ENCODE measurements at places on chromosomes 6 and 20. TPM values are rescaled to one million over a fixed set of nuclear protein-coding genes. Genes with fewer than 3 reads are reported as not detected.

DNA sequence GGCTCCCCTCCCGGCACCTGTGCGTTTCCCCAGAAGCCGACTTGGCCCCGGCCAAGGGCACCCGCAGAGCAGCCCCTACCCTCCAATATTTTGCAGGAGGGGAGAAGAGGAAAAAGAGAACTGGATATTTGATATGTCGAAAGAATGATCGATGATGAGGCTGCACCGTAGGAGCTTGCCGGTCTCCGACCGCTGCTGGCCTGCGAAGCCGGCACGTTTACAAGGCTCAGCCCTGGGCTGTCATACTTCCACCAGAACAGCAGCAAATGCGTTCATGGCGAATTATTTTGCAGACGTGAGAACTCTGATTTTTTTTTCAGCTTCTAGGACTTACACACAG, 296.7 kb downstream of the TFAP2C start:
- DNase-seq = no peak

DNA sequence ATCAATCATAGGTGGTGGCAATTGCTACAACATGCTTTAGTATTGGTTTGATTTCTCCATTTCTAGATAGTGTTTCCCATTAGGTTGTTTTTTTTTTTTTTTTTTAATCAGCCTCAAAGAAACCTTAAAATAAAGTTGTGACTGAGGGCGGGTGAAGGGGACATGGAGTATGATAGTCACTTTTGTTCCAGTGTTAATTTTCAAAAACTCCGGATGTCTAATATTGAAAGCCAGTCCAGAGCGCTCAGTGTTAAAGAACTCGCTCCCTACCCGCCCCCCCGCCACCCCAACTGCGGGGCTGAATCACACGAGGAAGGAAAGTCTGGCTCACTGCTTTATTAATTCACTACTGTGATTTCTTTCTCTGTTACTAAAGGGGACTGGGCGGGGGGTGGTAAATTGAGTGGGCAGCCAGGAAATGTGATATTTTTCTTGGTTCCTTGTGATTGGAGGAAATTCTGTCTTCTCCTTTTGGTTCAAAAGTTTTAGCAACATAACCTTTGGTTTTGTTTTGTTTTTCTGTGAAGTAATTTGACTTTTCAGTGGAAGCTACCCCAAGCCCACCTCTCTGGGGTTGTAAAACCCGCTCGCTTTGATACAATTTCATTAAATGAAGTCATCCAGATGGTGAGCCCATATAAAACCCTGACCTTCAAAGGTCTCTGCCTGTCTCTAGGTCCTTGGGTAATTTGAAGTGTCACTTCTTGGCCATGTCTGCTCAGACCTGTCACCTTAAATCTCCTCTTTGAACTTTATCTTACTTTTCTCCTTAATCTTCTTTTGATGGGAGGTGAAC, 38.0 kb downstream of the TNFAIP3 start:
- no peak for DNase-seq

DNA sequence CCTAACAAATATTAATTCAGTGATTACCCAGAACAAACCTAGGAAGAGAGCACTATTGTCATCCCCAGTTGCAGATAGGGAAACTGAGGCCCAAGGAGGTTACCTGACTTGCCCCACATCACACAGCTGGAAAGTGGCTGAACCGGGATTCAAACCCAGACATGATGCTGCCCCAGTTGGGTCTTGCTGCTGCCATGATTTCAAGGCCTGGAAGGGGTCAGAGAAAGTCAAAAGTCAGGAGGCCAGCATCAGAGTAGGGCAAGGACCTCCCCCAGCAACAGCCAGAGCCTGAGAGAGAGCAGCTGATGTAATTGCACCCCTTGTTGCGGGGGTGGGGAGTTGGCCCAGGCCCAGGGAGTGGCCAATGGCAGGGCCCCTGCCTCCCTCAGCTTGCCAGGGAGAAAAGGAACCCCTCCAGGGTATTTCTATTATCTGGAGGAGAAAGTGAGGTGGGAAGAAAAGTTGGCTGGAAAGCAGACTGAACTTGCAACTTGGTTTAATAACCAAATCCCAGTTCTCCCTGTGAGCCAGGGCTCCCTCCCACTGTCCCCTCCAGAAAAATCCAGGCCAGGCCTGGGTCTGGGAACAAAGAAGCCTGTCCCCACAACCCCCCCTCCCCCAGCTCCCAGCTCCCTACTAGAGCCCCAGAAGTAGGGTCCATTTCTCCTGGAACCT, 83.6 kb downstream of the MRPL14 start:
- peak; percentile 56 for DNase-seq

DNA sequence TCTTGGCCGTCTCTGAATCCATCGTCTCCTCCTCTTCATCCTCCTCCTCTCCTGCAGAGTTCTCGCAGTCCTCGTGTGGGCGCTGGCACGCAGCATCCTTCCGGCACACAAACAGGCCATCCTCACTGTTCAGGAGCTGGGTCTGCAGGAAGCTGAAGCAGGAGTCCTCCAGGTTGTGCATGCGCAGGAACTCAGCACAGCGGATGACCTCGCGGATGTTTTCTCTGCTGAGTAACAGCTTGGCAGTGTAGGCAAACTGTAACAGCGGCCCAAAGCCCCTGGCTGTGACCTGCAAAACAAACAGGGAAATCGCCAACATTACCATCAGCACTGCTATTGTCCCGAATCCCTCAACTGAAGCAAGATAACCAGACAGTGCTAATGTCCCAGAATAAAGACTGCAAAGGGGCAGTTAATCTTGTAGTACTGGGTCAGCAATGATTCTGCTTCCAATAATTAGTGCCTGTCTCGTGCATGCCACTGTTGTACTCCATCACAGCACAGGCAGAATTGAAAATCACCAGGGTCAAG, 57.4 kb downstream of the GJA10 start:
- DNase-seq = no peak

DNA sequence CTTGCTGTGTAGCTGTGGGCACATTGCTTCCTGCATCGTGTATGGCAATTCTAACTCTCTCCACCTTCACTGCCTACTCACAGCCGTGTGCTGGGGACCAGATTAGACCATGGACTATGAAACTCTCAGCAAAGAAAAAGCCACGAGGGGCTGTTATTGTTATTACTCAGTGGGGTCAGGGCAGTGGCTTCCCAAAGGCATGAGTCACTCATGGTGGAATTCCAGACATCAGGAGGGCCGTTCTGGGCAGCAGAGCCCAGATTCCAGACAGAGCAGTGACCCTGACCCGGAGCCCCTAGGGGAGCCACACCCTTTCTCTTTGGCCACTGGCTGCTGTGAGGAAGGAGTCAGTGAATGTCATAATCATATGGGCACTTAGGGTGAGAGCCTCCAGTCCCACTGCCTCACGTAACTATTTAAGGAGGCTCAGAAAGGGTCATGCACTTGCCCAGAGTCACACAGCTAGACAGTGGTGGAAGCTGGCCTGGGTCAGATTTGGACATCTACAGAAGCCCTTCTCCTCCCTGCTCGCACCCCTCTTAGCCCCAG, 22.2 kb upstream of the CCN5 start:
- peak; percentile 81 for DNase-seq

DNA sequence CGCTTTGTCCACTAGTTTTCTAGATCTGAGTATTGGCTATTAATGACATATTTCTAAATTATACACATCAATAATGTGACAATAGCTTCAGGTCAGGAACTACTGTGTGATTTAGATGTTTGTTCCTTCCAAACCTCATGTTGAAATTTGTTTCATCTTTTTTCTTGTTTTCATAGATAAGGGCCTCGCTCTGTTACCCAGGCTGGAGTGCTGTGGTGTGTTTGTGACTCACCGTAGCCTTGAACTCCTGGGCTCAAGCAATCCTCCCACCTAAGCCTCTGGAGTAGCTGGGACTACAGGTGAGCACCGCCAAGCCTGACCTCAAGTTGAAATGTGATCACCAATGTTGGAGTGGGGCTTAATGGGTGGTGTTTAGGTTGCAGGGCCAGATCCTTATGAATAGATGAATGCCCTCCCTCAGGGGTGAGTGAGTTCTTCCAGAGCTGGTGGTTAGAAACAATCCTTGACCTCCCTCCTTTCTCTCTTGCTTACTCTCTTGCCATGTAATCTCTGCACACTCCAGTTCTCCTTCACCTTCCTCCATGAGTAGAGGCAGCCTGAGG, 5.9 kb upstream of the NQO2 start:
- DNase-seq = no peak

DNA sequence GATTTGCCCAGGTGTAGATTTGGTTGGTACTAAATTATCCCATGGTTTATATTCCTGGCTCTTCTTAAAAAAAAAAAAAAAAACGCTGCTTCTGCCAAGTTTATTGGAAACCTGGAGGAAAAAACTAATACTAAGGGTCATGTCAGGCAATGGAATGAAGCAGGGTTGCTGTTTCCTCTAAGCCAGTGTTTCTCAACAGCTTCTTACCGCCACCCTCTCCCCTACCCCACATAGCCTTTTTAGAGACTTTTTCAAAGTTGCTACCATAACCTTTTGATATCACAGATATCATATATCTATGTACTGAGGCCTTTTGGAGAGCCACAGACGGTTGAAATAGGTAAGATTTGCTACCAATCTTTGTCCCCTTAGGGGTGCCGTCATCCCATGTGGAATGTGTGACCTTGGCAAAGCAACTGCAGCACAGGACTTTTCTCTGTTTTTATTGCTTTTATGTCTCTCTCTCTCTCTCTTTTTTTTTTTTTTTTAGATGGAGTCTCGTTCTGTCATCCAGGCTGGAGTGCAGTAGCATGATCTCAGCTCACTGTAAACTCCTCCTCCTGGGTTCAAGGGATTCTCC, 35.0 kb downstream of the SYTL3 start:
- no peak for DNase-seq

GRCh38 chr20:47973519-47974233, 188.4 kb upstream of the SULF2 start:
- DNase-seq = no peak

- DNase-seq = no peak
Measured at GRCh38 chr20:38179846-38180245, 14.8 kb upstream of the TGM2 start.

DNA sequence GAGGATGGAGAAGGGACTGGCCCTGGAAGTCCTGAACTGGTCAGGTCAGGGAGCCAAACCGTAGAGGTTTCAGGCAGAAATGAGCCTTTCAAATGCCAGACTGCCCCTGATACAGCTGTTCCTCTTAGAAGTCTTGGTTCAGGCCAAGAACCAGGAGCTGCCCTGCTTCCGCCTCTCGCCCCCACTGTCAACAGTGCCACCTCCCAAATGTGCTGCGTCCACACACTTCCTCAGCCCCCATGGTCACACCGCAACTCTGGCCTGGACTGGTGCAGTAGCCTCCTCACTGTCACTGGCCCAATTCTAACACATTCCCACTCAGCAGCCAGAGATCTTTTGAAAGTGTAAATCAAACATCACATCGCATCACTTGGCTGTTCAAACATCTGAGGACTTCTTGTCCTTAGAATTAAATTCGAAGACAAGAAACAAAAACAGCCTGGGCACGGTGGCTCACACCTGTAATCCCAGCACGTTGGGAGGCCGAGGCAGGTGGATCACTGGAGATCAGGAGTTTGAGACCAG, 69.7 kb downstream of the STK35 start:
- no peak for DNase-seq

GRCh38 chr6:163711615-163712565, 297.4 kb downstream of the QKI start:
- peak; percentile 90 for DNase-seq

DNA sequence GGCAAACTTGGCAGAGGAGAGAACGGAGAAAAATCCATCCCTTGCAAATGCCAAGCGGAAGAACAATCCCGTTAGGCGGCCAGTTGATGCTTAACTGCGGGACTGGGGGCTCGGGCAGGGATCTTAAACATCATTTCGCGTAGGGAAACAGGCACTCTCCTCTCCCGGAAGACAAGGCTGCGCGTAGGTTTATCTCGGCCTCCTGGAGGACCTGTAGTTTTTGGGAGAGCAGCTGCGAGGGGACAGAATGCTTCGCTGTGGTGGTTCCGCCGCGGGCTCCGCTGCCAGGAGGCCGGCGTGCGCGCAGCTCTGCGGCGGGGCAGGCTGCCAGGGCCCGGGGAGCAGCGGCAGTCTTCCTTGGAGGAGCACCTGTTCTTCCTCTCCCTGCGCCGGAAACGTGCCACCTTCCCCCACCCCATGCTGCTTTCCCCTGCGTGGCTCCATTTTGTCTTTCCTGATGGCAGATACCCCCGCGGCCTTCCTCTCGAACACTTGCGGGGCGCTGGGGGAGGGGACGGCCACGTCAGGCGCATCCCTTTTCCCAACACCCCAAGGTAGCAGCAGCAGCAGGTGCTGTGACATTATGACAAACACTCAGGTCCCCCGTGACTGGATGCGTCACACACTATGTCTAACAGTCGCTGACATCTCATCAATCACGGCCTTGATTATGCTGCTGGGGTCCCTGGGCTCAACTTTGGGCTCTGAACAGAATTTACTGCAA, 230.7 kb upstream of the BTBD3 start:
- peak; percentile 63 for DNase-seq

DNA sequence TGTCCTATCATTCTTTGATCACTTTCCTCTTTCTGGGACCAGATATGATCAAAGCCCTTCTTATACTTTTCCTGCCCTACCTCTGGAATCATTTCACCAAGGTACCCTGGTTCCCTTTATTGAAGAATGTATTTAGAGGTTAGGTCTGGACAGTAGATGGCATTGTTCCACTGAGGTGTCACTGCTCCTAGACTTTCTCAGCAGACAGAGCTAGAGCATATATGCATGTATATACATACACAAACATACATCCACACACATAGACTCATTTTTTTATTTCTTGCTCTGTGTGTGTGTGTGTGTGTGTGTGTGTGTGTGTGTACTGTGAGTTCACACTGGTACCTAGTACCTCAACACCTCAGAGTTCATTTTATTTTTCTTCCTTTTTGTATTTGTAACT, 40.9 kb downstream of the PTPRA start:
- no peak for DNase-seq

GRCh38 chr6:166313255-166314070, 5.3 kb upstream of the PRR18 start:
- DNase-seq = peak; percentile 62

DNA sequence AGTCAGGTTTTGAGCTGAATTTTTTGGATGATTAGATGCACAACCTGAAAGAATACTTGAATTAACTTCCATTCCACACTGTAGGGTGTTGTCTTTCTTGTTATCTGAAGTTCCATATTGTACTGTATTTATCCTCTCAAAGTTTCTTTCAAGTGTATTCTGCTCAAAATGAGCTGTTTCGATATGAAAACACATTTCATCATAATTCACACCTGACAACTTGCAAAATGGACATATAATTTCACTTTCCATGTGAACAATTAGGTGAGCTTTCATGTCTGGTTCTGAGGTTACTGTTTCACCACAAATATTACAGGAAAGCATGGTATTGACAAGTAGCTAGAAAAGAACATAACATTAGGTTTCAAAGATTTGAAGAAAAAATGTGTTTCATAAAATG, 1.7 kb downstream of the ZUP1 start:
- no peak for DNase-seq

- DNase-seq = peak; percentile 55
Measured at GRCh38 chr20:57795342-57795697, 85.5 kb upstream of the PMEPA1 start.

GRCh38 chr6:104126315-104127005, 733.3 kb downstream of the HACE1 start:
- no peak for DNase-seq

GRCh38 chr20:49885558-49886332, 29.6 kb downstream of the SPATA2 start:
- no peak for DNase-seq

GRCh38 chr6:20334334-20334733, 67.3 kb upstream of the E2F3 start:
- no peak for DNase-seq

NOTCH4 gene
- total RNA-seq = 22.5 TPM

OPRM1 gene
- not detected for total RNA-seq

PXDC1 gene
- 25.0 TPM for total RNA-seq

PRICKLE4 gene
- total RNA-seq = 3.8 TPM

TMEM63B gene
- total RNA-seq = 47.3 TPM

HSPA1L gene
- 2.0 TPM for total RNA-seq

DNAH8 gene
- total RNA-seq = not detected

LY86 gene
- total RNA-seq = 1.1 TPM

NR2E1 gene
- total RNA-seq = not detected

TCP1 gene
- total RNA-seq = 164 TPM

HLA-DQA1 gene
- total RNA-seq = 4.9 TPM

All from left ventricle myocardium superior (tissue), 1 donor.